ENCODE measurements at places on chromosomes 5 and 9.
A peak's percentile ranks its signal among the peaks of the same experiment; 100 is the strongest.

DNA sequence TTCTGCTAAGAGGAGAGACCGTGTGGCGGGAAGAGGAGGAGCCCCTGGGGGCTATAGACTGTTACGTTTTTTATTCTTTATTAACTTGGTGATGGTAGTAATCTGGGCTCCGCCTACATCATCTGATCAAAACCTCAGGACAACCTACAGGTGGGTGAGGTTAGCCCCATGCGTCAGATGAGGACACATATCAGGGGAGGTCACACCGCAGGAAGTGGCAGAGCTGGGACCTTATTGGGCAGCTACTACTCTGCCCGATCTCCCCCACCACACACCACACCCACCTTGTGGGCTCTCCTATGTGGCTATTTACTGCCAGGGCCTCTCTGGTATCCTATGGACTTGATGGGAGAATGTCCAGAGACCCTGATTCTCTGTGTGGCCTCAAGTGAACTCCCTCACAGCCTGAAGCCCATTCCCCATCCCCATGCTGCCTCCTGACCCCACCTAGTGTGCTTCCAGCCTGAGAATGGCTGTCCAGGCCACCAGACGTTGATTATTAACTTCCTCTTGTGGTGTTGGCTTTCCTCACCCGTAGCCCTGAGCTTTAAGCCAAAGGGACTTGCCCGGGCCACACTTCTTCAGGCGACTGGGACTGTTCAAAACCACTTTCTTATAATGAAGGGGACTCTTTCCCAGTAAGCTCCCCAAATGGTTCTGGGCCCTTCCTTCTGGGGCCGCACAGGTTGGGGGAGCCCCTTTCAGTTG, 8.2 kb downstream of the UNC5A start:
- DNase-seq, result no peak

GRCh38 chr9:84691634-84692033, 22.1 kb downstream of the NTRK2 start:
- DNase-seq, result no peak

DNA sequence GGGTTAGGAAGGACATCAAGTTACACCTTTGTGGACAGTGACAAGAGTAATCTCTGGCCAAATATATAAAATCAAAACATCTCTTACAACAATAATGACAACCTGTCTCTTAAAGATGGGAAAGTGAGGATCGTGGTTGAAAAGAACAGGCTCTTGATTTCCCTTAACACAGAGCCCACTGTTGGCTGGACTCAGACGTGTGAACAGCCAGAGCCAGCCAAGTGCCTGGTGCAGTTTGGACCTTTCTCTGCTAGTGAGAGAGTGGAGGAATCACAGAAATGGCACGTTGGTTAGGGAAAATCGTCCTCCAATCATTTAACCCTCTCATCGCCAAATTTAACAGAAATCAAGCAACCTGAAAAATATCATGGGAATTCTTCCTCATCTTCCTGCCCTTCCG, 131.3 kb downstream of the GNA14 start:
- DNase-seq, result no peak

- no peak for DNase-seq
Measured at GRCh38 chr5:62547945-62548630, 30.5 kb upstream of the LRRC70 start.

- no peak for DNase-seq
Measured at GRCh38 chr5:75363111-75363510, 26.1 kb downstream of the HMGCR start.

DNA sequence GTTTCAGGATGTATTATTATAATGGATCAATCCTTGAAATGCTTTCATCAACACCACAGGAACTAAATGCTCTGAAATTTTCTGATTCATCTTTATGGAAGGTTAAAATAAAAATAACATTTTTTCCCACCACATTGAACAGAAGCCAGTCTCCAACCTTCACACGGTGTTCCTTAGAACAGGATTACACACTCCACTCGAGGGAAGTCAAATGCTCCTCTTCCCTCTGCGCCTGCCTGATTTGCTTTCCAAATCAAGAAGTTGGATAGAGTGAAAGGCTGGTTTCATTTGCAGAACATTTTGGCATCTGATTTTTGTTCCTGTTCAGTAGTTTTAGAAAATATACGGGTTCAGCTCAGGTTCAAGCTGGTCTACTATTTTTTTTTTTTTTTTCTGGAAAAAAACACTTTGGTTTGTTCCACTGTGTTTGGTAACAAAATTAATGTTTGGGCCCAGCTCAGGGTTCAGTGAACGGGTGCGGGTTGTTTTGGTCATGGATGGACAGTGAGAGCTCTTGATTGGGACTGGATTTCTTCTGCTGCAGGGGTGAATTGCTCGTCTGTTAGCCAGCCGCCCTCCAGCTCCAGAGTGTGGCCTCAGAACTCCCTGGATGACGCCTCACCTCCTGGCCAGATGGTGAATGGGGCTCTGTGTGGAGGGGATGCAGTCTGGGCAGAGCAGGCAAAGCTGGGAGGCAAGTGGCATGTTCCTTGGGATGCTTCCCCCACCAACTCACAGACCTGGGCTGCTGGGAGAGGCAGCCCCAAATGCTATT, 82.4 kb upstream of the STC2 start:
- no peak for DNase-seq

DNA sequence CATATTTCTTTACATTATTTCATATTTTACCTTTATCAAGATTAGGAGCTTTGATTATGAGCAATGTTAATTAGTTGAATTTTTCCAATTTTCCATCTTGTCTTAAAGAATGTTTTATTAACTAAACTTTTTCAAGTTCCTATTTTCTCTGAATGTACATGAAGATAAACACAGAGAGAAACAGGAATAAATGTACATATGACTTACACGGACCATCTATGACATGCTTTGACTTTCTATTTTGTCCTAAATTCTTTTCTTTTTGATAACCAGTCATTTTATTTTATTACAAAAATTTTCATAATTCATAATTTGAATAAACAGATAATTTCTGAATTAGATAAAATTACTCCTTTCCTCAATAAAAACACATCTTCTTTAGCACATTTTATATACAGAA, 1038.8 kb upstream of the ARRDC3 start:
- DNase-seq, result no peak

GRCh38 chr9:133954862-133955529, 37.1 kb downstream of the VAV2 start:
- DNase-seq, result no peak

DNA sequence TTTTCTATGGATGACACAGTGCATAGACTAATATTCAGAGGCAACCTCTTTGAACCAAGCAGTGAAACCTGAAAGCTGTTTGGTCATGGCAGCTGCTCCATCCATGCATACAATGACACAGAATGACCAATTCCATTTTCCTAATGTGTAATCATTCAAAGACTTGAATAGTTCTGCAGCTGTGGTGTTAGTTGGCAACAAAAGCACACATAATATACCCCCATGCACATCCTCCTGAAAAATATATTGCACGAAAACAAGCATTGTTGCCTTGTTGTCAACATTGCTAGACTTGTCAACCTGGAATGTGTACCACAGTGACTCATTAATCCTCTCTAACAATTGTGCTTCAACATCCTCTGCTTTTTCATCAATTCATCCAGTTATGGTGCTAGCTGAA, 71.0 kb upstream of the SEMA6A start:
- no peak for DNase-seq

GRCh38 chr9:6944093-6944551, 186.3 kb downstream of the KDM4C start:
- DNase-seq, result no peak

- DNase-seq, result no peak
Measured at GRCh38 chr5:53503562-53504218, 23.3 kb downstream of the FST start.

GRCh38 chr9:124496075-124496449, 11.1 kb downstream of the NR5A1 start:
- no peak for DNase-seq

DNA sequence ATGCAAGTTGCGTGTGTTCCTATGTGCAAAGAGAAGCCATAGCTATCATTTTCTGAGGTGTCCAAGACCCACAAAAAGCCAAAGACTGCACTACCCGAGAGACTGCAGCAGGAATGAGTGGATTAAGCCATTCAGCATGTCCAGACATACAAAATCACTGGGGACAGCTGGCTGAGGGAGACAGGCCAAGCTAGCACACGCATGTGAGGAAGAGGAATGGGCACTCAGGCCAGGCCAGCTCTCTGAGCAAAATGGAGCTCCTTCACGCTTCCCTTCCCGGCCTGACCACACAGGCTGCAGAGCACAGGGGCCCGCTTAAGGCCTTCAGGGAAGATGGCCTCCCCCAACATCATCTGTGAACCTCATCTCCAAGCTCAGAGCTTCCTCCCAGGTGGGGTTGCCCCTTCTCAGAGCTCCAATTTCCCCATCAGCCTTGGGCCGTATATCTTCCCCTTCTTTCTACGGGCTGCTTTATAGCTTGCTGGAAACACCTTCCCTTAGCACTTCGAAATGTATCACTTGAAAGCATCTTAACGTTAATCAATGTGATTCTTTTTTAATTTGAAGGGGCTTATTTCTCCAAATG, 8.4 kb downstream of the DCANP1 start:
- DNase-seq, result peak; percentile 6

- no peak for DNase-seq
Measured at GRCh38 chr9:136665111-136665703, 2.5 kb downstream of the EGFL7 start.

GRCh38 chr5:5089895-5090649, 50.1 kb upstream of the ADAMTS16 start:
- DNase-seq, result no peak

DNA sequence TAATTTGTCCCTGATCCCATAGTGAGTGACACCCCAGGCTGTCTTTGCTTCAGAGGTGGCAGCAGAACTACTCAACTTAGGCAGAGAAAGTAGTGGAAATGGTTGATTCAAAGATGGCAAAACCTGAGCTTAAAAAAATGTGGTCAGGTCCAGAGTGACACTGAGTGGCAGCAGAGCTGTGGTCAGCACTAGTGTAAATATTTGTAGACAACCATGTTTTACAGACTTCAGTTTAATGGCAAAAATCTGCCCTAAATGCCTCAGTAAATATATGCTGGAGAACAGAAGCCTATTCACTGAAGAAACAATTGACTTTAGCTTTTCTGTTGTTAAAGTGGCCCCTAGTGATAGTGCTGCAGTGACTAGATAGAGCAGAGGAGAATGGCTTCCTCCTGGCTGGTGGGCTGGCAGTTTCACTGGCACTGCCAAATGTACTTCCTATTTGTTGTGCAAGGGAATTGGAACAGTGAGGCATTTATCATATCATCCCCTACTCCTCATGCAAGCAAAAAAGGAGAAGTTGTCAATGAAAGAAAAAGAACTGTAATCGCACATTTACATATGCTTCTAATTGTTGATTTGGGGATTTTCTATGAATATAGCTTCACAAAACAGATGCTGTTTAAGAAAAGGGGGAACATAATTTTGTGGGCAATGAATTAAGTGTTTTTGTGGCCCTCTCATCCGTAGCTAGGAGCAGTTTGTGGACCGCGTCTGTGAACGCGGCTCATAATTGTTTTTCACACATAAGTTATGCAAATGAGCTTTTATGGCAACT, 12.0 kb downstream of the PBX3 start:
- DNase-seq, result no peak

DNA sequence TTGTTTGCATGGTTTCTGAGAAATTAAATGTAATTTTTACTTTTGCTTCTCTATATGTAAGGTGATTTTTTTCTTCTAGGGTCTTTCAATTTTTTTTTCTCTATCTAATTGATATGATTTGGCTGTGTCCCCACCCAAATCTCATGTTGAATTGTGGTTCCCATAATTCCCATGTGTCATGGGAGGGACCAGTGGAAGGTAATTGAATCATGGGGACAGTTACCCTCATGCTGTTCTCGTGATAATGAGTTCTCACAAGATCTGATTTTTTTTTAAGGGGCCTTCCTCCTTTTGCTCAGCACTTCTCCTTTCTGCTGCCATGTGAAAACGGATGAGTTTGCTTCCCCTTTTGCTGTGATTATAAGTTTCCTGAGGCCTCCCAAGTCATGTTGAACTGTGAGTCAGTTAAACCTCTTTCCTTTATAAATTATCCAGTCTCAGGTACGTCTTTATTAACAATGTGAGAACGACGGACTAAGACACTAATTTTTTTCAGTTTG, 150.8 kb downstream of the MTRR start:
- no peak for DNase-seq

DNA sequence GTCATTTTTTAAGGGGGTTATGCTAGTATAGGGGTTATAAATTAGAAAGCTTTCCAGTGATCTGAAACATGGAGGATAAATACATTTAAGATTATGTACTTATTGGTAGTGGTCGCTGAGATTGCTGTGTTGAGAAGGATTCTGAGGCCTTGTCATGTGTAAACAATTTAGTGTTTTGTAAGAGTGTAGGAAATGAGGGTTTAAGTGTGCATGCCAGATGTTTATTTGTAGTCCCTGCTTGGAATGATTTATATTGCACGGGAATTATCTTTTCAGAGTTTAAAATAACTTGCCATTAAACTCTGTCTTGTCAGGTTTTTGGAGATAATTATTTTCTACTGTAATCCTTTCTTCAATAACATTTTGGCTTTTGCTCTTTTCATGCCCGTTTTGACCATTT, 19.4 kb downstream of the ZNF618 start:
- no peak for DNase-seq

- DNase-seq, result no peak
Measured at GRCh38 chr5:142551338-142552067, 134.4 kb downstream of the FGF1 start.

DNA sequence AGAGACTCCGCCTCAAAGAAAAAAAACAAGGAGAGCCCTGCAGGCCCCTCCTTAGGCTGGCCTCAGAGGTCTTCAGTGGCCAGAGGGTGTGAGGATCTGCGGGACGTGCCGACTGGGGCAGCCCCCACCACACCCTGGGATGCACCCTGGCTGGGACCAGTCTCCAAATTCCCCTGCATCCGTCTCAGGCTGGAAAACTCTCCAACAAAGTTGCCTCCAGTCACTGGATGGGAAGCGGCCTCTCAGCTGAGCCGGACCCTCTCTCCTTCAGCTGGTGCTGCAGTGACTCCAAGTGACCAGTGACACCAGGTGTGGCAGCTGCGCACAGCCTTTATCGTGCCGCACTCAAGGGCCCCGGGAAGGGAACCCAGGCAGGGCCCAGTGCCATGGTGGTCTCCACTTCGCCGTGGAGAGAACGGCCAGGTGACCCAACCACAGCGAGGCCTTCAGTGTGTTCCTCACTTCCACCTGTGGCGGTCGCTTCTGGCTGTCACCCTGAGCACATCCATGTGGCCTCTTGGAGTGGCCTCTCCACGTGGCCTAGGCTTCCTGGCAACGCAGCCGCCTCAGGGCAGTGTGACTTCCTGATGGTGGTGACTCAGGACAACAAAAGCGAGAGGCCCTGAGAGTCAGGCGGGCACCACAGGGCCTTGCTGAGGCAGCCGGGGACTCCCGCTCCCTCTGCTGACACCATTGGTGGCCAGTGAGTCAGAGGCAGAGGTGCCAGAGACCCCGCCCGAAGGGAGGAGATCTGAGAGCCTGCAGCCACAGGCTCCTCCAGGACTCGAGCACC, 19.3 kb upstream of the CAMSAP1 start:
- DNase-seq, result peak; percentile 71

GRCh38 chr5:82639393-82640144, 361.4 kb upstream of the RPS23 start:
- DNase-seq, result no peak

- peak; percentile 91 for DNase-seq
Measured at GRCh38 chr5:180070756-180071530, 616 bp downstream of the RNF130 start.

- DNase-seq, result no peak
Measured at GRCh38 chr5:149917073-149917676, 27.4 kb downstream of the PDE6A start.
